ENCODE measurements at places on chromosomes 4 and X.

- no peak for DNase-seq
These were observed 45.9 kb upstream of the UNC5C start for GRCh38 chr4:95594629-95595028.

DNA sequence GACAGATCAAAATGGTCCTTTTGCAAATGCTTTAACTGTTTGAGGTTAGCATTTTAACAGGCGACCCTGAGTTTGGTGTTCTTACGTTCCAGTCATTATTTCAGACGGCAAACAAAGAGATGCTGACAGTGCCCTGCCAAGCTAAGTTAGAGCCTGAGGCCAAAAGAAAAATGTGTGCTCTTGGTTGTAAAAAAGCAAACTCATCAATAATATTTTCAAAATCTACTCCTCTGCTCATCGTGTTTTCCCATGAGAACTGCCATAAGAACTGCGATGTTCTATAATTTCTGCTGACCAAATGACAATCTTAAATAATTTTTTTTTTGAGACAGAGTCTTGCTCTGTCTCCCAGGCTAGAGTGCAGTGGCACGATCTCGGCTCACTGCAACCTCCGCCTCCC is 62.7 kb upstream of the BCLAF3 start:
- DNase-seq = no peak

DNA sequence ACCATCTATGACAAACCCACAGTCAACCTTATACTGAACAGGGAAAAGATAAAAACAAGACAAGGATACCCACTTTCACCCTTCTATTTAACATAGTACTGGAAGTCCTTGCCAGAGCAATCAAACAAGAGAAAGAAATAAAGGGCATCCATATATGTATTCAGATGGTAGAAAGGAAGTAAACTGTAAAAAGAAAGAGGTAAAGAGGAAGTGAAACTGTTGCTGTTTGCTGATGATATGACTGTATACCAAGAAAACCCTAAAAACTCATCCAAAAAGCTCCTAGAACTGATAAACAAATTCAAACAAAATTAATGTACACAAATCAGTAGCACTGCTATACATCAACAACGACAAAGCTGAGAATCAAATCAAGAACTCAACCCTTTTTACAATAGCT is 538.7 kb upstream of the PABPC4L start:
- no peak for DNase-seq

- no peak for DNase-seq
These were observed 245.5 kb upstream of the SLC7A11 start for GRCh38 chr4:138487670-138488069.

- peak; percentile 49 for DNase-seq
These were observed 98.2 kb downstream of the FRYL start for GRCh38 chr4:48681856-48682255.

DNA sequence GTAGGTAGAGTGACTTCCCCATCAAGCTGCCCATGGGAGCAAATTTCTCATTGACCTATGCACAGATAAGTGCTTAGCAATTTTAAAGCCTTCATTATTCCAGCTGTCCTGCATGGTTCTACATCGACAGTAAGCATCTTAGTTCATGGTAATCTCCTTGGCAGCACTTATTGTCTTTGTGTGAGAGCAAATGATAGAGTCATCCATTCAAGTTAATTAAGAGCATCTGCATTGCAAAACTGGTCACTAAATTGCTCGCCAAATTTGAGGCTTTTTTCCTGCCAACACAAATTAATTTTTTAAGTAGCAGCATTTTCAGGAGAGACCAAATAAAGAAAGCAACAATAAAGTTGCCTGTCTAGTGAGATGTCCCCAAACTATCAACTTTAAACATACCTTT is 76.7 kb downstream of the SH3BGRL start:
- no peak for DNase-seq

- DNase-seq = no peak
These were observed 13.0 kb downstream of the RAB9B start for GRCh38 chrX:103818842-103819619.

- no peak for DNase-seq
These were observed 882 bp upstream of the STIM2 start for GRCh38 chr4:26859762-26860156.

DNA sequence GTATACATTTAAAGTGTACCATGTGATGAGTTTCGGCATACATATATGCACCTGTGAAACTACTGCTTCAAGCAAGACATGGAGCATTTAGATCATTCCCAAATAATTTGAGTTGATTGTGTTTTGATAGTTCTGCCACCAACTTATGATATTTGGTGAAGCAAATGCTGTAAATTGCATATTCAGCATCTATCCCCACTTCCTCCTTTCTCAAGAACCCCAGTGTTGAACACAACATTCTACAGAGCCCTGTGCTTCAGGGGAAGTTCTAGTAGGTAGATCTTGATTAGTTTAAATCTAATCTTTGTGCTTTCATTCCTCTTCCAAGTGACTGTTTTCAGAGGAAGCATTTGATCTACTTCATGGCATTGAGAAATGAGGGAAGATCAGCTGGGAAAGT is 5.4 kb upstream of the SHROOM3 start:
- no peak for DNase-seq

DNA sequence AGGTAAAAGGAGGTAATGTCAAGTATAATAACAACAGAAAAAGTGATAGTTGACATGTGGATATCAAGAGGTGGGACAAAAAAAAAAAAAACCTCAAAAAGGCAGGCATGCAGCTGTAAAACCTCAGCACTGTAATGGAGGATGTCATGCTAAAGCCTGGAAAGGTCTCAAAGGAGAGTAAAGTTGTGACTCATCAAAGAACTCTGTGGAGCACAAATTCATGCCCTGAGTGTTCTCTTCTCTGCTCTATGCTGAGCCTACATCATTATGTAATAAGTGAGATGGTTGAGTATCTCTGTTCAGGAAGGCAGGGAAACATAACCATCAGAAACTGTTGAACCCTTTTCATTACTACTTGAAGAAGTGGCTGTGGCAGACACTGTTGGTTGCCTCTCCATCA is 597.8 kb downstream of the BCOR start:
- no peak for DNase-seq

GRCh38 chr4:136709897-136710296 is 822.4 kb downstream of the PCDH18 start:
- no peak for DNase-seq

Measured in CD4-positive, alpha-beta T cell treated with Interleukin-12 subunit alpha and Interleukin-12 subunit beta, for 1 hour (primary cell).